Mesenteric fat pad (tissue), 1 donor: ENCODE measurements at places on chromosomes 12 and 14. TPM values are rescaled to one million over a fixed set of nuclear protein-coding genes. Genes with fewer than 3 reads are reported as not detected.

Gene PRPH
- 0.55 TPM for total RNA-seq

Gene MYF6
- total RNA-seq = not detected

Gene NTN4
- 11.6 TPM for total RNA-seq

Gene DIO2
- total RNA-seq = 3.3 TPM

Gene RNASE1
- 641 TPM for total RNA-seq

Gene RIPK3
- total RNA-seq = 12.7 TPM

Gene PMEL
- total RNA-seq = 0.64 TPM

Gene FGF6
- total RNA-seq = not detected

Gene LACRT
- total RNA-seq = not detected

Gene MYBPC1
- total RNA-seq = not detected

Gene CFAP73
- total RNA-seq = not detected

Gene MIPOL1
- total RNA-seq = 7.2 TPM

Gene LTBR
- total RNA-seq = 161 TPM

Gene LRRC9
- not detected for total RNA-seq

Gene PITPNM2
- total RNA-seq = 23.1 TPM

Gene CLEC4D
- total RNA-seq = 4.8 TPM
